ENCODE measurements at places on chromosomes 12 and 14.

GRCh38 chr12:107092669-107093416 lies 506 bp downstream of the CRY1 start:
- DNase-seq = peak; percentile 47

GRCh38 chr14:105363847-105364708 lies 34.3 kb upstream of the TEX22 start:
- DNase-seq = peak; percentile 46

- DNase-seq = no peak
These were observed 205.2 kb downstream of the CACNA1C start for GRCh38 chr12:2258025-2258424.

GRCh38 chr14:37019488-37019887 lies 152.9 kb downstream of the SLC25A21 start:
- DNase-seq = no peak
